ENCODE measurements at places on chromosomes 12 and 14. TPM values are rescaled to one million over a fixed set of nuclear protein-coding genes. Genes with fewer than 3 reads are reported as not detected.

Gene SLC2A3
- total RNA-seq, result 103 TPM

Gene TECPR2
- 45.5 TPM for total RNA-seq

Gene GOLGA5
- 39.4 TPM for total RNA-seq

Gene CLEC6A
- total RNA-seq, result not detected

Gene MYF6
- not detected for total RNA-seq

Gene AJUBA
- total RNA-seq, result 5.1 TPM

Gene MVK
- total RNA-seq, result 9.1 TPM

Gene KLRD1
- total RNA-seq, result 4.6 TPM

Gene HSPB8
- 92.0 TPM for total RNA-seq

Gene GSG1
- total RNA-seq, result not detected

DNA sequence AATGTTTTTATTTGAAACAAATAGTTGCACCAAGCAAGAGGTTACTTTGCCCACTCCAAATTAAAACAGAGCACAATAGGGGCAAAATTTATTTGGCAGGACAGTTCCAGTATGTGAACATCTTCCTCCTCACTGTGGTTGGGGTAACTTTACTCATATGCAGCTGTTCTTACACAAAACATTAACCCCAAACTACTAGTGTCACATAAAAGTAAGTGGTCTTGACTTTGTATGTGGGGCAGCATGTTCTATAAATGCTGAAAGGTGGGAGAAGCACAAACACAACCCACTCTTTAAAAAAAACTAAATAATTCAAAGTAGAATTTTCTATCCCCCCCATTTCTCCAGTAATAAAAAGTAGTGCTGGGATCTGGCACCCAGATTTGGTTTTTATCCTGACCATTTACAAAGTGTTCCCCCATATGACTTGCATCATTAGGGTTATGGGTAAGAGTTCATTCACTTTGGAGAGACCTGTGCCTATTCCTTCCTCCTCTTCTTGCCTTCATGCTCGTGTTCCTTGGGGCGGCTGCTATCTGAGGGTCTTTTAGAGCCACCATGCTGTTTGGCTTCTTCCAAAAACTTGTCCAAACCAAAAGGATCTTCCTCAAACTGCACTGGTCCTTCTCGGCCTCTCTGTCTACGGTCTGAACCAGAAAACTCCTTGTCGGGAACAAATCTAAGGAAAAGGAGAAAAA is 9.9 kb downstream of the SLIRP start:
- DNase-seq, result no peak

DNA sequence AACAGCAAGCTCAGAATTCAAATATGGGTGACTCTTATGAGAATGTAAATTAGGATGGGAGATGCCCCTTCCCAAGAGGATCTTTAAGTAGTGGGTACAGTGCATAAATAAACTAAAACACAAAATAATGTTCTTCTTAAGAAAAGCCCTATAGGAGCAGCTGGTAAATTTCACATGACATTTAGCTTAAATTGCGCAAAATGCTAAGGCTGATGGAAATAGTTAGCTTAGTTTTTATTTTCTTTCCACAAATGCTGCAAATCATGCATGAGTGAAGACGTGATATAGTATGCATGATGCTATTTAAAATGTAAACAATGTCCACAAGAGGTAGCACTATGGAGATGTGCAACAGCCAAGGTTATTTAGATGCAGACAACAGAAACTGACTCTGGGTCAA is 328.1 kb downstream of the ATP23 start:
- no peak for DNase-seq

- no peak for DNase-seq
Measured at GRCh38 chr14:34224221-34224620, 237.8 kb downstream of the SPTSSA start.

- DNase-seq, result no peak
Measured at GRCh38 chr12:127909041-127909440, 357.9 kb upstream of the TMEM132C start.

DNA sequence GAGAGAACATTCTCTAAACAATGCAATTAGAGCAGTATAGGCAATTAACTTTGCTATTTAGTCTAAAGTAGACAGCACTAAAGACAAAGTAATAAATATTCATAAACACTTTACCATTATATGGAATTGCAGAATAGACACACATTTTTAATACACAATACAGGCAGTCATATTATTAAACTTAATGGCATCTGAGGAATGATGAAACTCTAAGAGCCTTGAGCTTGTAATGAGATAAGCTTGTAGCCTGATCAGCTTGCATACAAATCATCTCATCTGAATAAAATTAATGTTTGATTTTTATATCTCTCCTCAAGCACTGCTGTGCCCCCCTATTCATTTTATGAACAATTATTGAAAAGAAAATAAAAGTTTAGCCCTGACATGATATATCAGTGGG is 107.6 kb downstream of the MGAT4C start:
- no peak for DNase-seq

DNA sequence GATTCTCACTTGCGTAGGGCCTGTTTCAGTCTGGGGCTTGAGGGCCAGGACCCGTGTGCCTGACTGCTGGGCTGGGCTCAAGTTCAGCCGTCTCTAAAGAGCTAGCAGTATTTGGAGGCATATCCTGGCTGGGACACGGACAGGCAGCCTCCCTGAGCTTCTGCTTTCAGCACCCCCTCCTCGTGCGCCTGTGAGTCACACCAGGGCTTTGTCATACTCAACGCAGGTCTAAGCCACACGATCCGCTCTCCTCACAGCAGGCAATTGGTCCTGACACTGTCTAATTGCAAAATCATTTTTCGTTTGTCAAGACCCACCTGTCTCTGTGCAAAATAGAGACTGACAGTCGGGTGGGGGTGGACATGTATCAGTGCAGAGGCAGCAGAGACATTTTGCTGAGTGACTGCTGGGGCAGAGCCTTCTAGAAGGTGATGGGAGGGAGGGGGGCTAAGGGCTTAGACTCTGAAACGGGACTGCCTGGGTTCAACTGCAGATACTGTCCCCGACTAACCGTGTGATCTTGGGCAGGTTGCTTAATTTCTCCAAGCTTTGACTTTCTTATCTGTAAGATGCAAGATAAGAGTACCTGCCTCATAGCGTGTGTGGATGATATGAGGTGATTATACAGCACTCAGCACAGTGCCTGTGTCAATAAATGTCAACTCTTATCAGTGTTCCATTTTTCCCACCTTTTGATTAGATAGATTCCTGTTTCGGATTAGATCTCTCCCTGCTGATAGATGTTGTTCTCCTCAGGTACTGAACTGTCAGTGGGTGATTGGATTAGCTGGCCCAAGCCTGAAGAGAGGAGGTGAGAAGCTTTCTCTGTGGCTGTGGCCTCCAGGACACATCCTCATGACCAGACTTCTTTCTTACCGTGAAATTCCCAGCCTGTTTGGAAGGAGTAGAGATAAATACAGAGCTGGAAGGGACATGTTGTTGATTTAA is 53.1 kb downstream of the KCNA1 start:
- no peak for DNase-seq

GRCh38 chr12:102478405-102479098 is 1.8 kb downstream of the IGF1 start:
- no peak for DNase-seq

DNA sequence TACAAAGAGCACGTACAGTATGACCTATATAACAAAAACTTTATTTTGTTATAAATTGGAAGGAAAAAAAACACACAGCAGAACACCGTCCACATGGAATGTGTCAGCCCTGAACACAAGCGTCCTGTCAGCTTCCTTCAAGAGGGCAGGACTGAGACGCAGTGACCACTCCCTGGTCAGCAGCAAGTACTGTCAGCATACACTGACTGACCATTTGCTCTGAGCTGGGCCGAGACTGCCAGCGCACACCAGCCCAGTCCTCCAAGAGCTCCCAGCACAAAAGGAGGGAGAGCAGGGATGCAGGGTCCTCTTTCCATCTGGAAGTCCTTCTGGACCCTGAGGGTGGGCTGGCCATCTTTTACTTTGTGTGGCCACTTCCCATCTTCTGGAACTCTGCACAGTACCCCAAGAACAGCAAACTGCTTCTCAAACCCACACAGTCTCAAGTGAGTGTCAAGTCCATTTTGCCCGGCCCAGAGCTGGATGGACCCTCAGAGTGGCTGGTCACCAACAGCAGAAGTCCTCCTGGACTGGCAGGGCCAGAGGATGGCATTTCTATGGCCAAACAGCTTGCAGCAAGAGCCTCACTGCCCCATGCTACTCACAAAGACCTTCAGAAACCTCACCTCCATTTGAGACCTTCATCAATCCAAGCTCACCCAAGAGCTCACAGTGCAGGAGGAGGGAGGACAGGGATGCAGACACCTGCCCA is 11.7 kb downstream of the CCDC88C start:
- no peak for DNase-seq

DNA sequence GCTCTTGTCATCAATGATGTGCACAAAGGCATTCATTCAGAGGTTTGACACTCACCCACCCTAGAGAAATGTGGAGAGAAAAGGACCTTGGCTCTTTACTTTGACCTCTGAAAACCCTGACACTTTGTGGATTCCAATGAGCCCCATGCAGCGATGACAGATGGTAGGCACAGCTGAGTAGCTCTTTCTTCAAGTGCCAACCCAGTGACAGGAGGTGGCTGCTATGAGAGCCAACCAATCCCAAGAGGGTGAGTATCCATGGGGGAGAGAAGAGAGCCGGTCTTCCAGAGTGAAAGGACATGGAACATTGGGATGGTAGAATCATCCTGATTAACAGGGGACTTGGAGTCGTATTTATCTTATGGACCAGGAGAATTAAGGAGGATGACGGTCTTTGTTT is 17.8 kb downstream of the SLC8A3 start:
- DNase-seq, result no peak

- DNase-seq, result no peak
Measured at GRCh38 chr12:99261256-99261655, 386.3 kb upstream of the GARIN6 start.

DNA sequence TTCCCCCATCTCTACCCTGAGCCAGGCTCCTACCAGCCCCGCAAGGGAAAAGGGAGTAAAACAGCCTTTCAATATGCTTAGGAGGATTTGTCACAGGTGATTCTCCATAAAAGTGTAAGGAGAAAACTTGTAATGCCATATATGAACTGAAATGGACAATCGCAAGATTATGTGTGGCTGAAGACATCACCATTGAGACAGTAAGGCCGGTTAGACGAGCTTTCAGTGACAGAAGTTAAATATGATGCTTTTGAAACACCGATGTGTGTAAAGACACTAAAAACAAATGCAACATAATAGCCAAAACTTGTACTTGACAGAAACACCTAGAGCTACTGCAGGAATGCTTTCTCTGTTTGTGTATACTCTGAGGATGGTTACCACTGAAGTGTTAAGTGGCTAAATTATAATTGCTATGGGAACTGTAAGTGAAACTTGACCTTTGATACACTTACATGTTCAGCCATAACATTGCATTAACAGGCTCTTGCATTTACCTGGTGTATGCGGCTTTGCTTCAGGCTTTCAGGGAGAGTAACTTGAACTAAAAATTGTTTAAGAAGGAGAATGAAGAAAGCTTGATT is 42.3 kb downstream of the FAR2 start:
- DNase-seq, result no peak

GRCh38 chr12:25793196-25793595 is 165.3 kb upstream of the RASSF8 start:
- no peak for DNase-seq

- peak; percentile 73 for DNase-seq
Measured at GRCh38 chr14:105891631-105892452, 365.5 kb downstream of the TMEM121 start.

GRCh38 chr14:106841701-106842100 is 1315.3 kb downstream of the TMEM121 start:
- DNase-seq, result no peak

DNA sequence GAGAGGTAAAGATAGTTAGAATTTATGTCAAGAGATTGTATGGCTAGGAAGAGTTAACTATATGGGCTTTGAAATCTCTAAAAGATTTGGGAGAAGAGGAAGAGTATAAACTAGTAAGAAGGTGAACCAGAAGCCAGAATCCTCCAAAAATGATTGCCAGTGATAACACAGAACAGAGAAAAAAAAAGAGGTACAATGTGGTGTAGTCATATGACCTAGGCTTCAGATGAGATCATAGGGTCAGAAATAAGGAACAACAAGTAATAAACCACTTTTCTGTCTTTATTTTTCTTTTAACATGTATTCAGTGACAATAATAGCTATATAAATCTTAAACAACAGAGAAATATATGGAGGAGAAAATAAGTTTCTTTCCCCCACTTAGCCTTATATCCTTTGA is 2.0 kb upstream of the NECAP1 start:
- no peak for DNase-seq

DNA sequence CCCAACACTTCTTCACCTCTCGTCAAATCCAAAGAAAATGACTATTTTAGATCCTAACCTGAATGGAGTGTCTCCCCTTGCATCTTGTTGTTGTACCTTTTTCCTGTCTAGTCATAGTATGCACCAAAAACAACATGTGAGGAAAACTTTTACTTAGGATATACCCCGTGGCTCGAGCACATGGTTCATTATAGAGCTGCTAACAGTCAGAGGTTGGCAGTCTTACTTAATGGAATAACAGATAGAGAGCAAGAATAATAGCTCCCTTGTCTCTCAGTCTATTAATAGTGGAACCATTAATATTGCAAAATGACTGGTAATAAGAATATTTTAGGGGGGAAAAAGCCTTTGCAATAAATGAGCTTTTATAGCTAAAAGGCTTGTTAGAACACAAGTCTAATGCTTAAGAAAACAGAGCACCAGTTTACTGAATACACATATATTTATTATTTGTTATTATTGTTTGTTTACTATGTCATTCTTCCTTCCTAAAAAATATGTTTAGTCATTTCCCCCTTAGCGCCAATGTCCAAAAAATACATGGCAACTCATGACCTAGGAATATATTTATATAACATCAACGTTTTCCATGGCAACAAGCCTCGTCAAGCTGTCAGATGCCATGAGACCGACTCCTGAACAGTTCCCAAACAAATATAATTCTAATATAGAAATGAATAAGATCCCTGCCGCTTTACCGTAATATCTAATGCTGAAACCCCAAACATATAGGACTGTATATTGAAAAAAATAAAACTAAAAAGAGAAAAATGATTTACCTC is 592.4 kb downstream of the SOX5 start:
- no peak for DNase-seq

GRCh38 chr14:105328678-105329390 is 14.3 kb downstream of the PACS2 start:
- no peak for DNase-seq

DNA sequence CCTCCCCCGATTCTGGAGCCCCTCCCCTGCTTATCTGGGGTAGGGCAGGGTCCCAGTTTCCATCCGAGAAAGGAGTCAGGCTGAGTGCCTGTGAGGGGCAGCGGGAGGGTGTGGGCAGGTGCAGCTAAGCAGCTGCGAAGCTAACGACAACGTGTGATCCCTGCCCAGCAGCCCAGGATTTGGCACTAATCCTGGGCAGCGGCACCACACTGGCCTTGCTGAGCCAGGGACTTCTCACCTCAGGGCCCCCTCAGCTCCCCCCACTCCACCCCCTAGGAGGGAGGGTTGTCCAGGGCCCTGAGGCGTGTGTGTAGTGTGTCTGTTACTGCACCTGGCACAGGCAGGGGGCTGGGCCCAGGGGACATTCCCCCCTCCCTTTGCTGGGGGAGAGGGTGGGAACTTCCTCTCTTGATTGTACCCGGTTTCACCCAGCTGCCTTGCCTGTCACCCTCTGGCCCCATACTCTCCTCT is 1.8 kb downstream of the SMIM41 start:
- DNase-seq, result no peak

Measured in posterior vena cava (tissue), 2 donors.